Ovary (tissue), 10 donors: ENCODE measurements at places on chromosomes 6 and 20. TPM values are rescaled to one million over a fixed set of nuclear protein-coding genes. Genes with fewer than 3 reads are reported as not detected.

Gene SLC17A2
- not detected for total RNA-seq

Gene MBOAT1
- 12.7 TPM for total RNA-seq

DNA sequence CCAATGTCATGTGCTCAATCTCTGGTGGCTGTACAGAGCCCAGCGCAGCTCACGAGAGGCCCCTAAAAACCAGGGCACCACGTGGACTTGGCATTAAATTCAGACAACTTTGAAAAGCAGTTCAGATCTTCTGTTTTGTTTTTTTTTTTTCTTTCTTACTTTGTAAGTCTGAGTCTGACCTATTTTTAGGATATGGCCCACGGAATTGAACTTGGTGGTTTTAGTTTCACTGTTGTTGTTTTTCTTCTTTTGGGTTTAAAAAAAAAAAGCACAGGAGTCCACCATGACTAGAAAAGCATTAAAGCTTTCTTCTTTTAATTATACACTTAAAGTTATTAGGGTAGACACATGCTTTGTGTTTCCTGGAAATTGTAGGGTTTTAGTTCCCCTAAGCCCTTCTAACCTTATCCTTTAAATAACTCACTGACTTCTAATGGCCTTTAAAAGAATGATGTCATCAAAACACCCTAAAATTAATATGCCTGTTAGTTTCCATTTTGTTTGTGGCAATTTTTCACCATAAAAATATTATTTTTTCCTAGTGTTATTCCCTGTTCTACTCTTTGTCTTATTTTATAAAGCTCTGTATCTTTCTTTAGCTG is 48.5 kb upstream of the CCN2 start:
- H3K27me3 ChIP-seq: no peaks in the 10 kb centered on the region
- no peak overlapping the region for H3K4me3 ChIP-seq
- H3K36me3 ChIP-seq: no peaks in the 10 kb centered on the region
- no peak for DNase-seq
- no peak overlapping the region for H3K27ac ChIP-seq

DNA sequence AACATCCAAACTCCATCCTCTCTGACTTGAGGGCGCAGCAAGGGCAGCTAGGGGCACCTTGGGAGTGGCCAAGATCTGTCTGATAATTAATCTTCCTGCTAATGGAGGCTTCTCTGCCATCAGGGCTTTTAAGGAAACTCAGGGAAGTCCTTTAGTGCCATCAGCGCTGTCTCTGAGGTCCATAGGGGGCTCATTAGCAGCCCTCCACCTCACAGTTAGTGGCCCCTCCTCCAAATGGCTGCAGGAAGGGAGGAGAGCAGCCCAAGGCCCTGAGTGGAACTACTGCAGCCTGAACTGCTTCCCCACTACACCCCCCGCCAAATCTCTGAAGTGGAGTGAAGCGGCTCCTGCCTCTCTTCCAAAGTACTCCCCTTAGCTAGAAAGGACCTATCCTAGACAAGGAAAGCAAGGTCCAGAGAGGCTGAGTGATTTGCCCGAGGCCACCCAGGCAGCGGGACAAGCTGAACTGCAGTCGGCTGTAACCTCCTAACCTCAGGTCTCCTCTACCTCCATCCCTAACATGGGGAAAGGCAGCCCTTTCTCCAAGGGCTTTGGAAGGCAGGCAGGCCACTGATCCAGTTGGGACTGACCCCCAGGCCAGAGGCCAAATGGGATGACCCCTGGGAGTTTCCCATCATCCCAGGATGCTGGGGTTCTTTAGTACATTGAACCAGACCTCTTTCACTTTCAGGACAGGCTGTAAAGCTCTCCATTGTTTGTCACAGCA is 39.5 kb upstream of the ZFAND3 start:
- H3K36me3 ChIP-seq: no peaks in the 10 kb centered on the region
- DNase-seq: no peak
- no peak overlapping the region for H3K27ac ChIP-seq
- no peak overlapping the region for H3K4me3 ChIP-seq

DNA sequence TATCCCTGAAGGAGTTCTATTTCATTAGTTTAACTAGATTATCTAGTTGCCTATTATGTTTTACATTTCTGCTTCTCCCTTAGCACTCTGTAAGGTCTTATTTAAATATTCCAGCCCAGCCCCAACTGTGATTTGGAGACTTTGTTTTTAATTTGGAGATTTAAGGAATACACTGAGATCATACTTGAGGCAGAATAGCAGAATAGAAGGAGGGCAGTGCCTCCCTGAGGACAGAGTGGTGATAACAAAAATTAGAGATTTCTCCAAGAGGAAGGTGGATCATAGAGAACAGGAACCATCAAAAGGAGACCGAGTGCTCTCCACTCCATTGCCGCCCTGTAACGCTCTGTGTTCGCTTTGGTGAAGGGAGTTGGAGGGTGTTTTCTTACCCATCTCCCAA is 14.8 kb upstream of the CD164 start:
- no peak overlapping the region for H3K4me3 ChIP-seq
- H3K27ac ChIP-seq: no peak overlapping the region
- no peaks in the 10 kb centered on the region for H3K4me1 ChIP-seq
- H3K36me3 ChIP-seq: no peaks in the 10 kb centered on the region

GRCh38 chr20:58646703-58647102 is 4.4 kb upstream of the STX16 start:
- peaks cover 3% of the 10 kb centered on the region for H3K4me1 ChIP-seq
- H3K27me3 ChIP-seq: no peaks in the 10 kb centered on the region
- no peak overlapping the region for H3K27ac ChIP-seq
- DNase-seq: no peak
- H3K36me3 ChIP-seq: no peaks in the 10 kb centered on the region

DNA sequence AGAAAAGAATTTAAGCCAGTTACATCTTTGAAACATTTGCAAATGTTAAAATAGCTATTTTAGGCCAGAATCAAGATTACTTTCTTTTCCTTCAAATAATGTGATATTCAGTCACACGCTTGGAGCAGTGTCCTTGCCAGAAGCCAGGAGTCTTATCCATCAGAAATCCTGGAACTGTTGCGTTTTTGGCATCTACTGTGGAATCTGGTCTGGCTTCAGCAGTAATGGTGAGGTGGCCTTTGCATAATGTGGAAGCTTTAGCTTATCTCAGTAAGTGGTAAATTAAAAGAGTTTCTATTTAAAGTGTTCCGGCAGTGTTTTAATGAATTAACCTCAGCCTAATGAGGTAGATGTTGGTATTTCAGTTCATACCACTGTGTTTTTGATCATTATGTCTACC is 97.6 kb downstream of the FIG4 start:
- H3K4me1 ChIP-seq: peaks cover under 1% of the 10 kb centered on the region
- DNase-seq: no peak
- no peak overlapping the region for H3K4me3 ChIP-seq
- H3K27ac ChIP-seq: no peak overlapping the region
- H3K27me3 ChIP-seq: no peaks in the 10 kb centered on the region
- no peaks in the 10 kb centered on the region for H3K36me3 ChIP-seq

GRCh38 chr20:7841971-7842310 is 98.3 kb downstream of the HAO1 start:
- no peak overlapping the region for H3K27ac ChIP-seq
- no peak overlapping the region for H3K4me3 ChIP-seq
- H3K36me3 ChIP-seq: no peaks in the 10 kb centered on the region

DNA sequence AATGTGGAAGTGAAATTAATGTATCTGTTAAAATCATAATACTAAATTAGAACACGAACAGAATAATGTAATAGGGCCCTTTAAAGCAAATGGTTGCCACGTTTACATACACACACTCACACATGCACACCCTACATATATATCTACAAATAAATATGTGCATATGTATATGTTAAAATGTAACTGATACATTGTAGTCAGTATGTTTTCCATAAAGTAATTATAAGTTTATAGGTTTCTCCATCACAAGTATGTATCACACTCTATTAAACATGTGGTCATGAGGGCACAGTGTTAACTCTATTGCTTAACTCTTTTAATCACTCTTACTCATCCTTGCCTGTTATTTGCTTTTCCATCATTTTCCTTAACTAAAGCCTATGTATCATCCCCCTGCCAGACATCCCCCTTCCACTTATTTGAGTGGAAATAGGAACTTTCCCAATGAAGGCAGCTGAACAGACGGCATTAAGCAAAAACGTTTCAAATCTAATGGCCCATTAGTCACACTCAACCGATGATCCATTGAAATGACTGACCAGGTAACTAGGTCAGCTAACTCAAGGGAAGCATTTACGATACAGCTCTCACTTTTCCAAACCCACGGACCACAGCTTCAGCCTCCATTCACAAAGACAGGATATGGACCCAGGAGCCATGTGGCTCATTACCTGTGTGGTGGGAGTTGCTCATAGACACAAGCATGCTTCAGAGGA is 89.3 kb downstream of the HAO1 start:
- no peak for DNase-seq
- no peaks in the 10 kb centered on the region for H3K27me3 ChIP-seq
- H3K4me3 ChIP-seq: no peak overlapping the region
- H3K36me3 ChIP-seq: no peaks in the 10 kb centered on the region
- no peaks in the 10 kb centered on the region for H3K4me1 ChIP-seq
- no peak overlapping the region for H3K27ac ChIP-seq

GRCh38 chr6:134007077-134007476 is 45.3 kb downstream of the SLC2A12 start:
- no peak overlapping the region for H3K4me3 ChIP-seq
- H3K27ac ChIP-seq: no peak overlapping the region
- DNase-seq: no peak
- no peaks in the 10 kb centered on the region for H3K4me1 ChIP-seq
- no peaks in the 10 kb centered on the region for H3K27me3 ChIP-seq

DNA sequence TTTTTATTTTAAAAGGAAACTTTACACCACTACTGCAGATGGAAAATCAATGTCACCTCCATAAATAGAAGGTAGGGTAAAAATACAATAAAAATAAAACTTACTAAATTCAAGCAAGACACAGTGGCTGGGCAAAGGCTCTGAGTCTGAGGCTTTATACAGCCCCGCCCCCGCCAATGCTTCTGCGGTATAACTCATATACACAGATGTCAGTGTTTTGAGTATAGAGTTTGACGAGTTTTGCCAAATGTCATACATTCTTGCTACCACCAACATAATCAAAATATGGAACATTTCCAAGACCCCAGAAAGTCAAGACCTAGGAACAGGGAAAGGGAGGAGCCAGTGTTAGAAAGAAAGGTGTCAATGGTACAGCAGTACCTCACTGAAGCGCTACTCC is 12.8 kb downstream of the NFATC2 start:
- H3K27ac ChIP-seq: no peak overlapping the region
- DNase-seq: no peak
- H3K36me3 ChIP-seq: no peaks in the 10 kb centered on the region
- H3K4me3 ChIP-seq: no peak overlapping the region
- H3K4me1 ChIP-seq: no peaks in the 10 kb centered on the region
